ENCODE measurements at places on chromosomes 5 and 9. TPM values are rescaled to one million over a fixed set of nuclear protein-coding genes. Genes with fewer than 3 reads are reported as not detected.

DNA sequence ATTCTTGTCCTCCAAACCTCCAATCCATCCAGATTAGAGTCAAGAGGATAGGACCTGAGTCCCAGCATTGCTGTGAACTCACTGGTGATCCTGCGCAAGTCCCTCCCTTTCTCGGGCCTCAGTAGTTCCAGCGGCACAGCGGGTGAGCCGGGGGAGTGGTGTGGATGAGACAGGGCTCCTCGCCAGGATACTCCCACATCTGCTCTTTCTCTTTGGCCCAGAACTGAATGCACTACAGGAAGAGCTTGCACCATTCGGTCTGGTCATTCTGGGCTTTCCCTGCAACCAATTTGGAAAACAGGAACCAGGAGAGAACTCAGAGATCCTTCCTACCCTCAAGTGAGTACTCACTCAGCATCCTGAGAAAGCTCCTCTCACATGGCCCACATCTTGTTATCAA, 6.3 kb downstream of the GPX3 start:
- DNase-seq, result no peak

- no peak for DNase-seq
Observed at GRCh38 chr9:109003116-109003515, 10.2 kb downstream of the CTNNAL1 start.

DNA sequence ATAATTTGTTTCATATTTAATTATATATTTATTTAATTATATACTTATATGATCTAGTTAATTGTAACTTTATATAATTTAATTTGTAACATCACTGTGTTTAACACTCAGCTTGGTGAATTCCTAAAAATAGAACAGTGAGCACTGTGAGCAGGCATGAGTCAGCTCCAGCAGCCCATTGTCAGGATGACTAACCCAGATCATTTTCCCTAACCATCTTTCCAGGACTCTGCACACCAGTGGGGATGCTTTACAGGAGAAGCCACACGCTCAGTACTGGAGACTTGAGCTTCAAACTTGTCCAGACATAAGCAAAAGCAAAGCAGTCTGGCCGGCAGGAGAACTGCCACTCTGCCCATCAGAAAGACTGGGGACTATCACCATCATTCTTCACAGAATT, 446.2 kb upstream of the TRPC7 start:
- no peak for DNase-seq

GRCh38 chr5:99019812-99020697, 91.2 kb upstream of the CHD1 start:
- DNase-seq, result no peak

The UIMC1 gene
- 43.6 TPM for total RNA-seq

DNA sequence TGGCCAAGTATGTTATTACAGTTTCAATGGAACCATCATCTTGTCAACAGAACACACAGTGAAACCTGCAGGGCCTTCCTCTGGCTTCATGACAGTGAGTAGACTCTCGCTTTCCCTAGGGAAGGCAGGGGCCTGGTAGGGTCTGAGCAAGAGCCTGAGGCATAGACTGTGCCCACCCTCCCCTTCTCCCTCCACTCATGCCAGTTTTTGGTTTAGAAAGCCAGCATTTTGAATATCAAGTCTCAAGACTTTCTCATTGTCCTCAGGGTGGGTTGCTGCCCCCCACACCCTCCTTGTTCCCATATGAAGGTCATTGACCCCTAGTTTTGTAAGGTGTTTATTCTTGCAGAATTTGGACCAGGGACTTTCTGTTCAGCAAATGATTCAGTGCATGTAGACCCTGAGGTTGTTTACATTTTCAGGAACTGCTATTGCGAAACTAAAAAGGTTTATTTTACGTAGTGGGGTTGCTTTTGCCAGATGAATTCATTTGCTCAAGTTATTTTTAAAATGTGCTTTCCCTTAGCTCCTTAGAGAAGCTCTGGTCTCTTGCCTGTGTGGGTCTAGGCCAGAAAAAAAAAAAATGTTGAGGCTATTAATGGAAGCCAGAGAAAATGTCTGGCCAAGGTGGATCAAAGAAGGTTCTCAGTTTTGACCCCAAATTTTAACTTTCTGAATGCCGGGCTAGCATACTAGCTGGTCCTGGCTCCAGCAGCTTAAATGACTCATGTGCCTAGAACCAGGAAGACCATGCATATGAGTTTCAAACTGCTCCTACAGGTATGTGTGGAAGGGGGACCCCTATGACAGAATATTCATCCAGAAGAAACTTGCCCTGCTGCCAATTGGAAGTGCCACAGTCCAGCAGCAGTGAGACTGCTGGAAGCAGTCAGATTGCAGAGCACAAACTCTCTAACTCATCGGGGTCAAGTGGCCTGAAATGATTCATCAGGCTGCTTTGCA, 10.1 kb upstream of the MOB3B start:
- no peak for DNase-seq

The PKN3 gene
- 7.2 TPM for total RNA-seq

DNA sequence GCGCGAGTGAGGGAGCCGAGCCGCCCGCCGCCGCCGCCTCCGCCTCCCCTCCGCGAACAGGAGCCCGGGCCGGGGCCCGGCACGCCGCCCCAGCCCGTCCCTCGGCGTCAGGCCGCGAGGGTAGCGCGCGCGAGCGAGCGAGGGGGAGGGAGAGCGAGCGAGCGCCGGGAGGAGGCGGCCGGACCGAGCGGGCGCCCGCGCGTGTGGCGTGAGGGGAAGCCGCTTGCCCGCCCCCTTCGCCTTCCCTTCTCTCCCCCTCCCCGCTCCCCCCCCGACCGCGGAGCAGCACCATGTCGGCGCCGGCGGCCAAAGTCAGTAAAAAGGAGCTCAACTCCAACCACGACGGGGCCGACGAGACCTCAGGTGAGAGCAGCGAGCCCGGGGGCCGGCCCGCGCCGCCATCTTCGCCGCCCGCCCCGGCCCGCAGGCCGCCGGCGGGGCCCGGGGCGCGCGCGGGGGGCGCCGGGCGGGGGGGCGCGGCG, 312 bp downstream of the SET start:
- DNase-seq, result no peak
